Effector CD8-positive, alpha-beta T cell (primary cell): ENCODE measurements at places on chromosomes 7 and 10.

- DNase-seq: no peak
Measured at GRCh38 chr7:106515321-106515720, 145.6 kb downstream of the CCDC71L start.

- DNase-seq: no peak
Measured at GRCh38 chr7:132435016-132435990, 141.0 kb downstream of the PLXNA4 start.

DNA sequence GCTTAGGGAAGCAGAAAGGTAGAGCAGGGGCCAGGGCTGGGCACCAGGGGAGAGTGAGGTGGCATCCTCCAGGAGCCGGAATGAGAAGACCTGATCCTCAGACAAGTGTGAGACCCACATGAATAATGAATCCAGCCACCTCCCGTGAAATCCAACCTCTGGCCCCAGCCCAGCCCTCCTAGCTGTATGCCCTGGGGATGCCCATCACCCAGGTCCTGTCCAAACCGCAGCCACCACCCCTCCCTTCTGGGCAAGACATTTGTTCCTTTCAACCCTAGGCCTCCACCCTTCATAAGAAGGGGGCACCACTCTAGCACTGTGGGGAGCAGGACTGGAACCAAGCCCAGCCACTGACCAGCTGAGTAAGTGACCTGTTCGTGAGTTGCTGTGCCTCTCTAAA lies 9.7 kb downstream of the PDZD7 start:
- DNase-seq: no peak

DNA sequence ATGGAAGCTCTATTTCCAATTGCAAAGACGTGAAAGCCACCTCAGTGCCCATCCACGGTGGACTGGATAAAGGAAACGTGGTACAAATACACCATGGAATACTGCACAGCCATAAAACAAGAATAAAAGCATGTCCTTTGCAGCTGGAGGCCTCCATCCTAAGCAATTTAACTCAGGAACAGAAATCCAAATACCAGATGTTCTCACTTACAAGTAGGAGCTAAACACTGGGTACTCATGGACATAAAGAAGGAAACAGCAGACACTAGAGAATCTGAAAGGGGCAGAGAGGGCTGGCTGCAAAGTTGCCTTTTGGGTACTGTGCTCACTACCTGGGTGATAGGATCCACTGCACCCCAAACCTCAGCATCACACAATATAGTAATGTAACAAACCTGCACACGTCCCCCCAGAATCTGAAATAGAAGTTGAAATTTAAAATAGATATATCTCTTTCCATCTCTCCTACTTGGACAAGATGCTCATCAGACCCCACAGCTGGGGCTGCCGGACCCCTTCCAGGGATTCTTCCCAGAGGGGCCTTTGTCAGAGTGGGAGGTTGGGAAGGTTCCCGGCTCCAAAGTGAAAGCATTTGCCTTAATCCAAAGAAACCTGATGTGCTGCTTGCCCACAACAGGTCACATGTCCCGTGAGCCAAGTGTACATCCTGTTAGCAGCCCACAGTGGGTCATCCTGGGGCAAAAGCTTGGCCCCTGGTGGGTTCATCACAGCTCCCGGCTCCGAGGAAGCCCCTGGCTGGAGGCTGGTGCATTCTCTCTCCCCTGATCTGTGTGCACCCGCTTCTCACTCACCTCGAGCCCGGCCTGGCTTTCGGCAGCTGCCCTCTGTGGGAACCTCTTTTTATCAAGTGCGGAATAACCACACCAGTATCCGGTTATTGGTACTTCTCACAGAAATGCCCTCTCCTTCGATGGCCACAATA lies 172.3 kb upstream of the PPP2R2D start:
- no peak for DNase-seq

GRCh38 chr7:42207420-42207819 lies 29.6 kb downstream of the GLI3 start:
- DNase-seq: no peak

DNA sequence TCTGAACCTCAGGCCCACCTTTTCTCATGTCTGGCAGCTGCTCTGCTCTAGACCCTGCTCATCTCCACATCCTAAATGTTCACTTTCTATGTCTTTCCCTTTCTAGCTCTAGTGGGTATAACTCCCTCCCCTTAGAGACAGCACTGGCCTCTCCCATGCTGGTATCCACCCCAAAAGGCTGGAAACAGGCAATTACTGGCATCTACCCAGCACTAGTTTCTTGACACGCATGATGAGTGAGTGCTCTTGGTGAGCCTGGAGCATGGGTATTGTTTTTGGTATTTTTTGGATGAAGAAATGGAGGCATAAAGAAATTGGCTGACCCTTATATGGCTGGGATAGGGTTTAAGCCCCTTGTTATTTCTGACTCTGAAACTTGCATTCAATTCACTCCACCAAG lies 156.0 kb downstream of the EGFR start:
- DNase-seq: no peak

GRCh38 chr7:94923412-94923811 lies 16.0 kb downstream of the PPP1R9A start:
- DNase-seq: no peak
